ENCODE measurements at places on chromosomes 2 and 18. TPM values are rescaled to one million over a fixed set of nuclear protein-coding genes. Genes with fewer than 3 reads are reported as not detected.
A peak's percentile ranks its signal among the peaks of the same experiment; 100 is the strongest.

DNA sequence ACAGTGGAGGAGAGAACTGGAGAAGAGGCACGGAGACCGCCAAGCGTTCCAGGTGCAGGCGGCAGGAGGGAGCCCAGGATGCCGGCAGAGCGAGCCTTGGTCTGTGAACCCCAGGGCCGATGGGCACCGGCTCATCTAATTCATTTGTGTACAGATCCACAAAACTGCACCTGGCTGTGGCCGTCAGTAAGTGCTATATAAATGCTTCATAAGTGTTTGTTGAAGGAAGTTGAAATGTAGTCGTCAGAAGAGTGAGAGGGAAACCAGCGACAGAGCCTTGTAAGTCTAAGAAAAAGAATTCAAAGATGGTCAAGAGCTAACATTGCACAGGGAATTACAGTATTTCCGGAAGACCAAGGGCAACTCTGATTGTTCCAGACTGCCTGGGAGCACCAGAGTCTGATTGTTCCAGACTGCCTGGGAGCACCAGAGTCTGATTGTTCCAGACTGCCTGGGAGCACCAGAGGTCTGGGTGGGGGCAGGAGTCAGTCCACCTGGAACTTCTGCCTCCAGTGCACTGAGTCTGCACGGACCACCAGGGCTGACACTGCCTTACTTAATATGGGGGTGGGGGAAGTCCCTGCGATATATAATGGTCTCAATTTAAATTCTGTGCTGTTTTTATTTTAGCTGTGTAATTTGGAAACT is 112.3 kb downstream of the BCL2 start:
- H3K27ac ChIP-seq: no peak overlapping the region
- no peaks in the 10 kb centered on the region for H3K27me3 ChIP-seq
- H3K4me3 ChIP-seq: no peak overlapping the region
- H3K36me3 ChIP-seq: no peaks in the 10 kb centered on the region
- no peak for DNase-seq

GRCh38 chr18:58900015-58900649 is 35.5 kb downstream of the ZNF532 start:
- H3K36me3 ChIP-seq: no peaks in the 10 kb centered on the region
- H3K4me3 ChIP-seq: no peak overlapping the region
- H3K27me3 ChIP-seq: no peaks in the 10 kb centered on the region
- peak; percentile 71 for DNase-seq
- H3K4me1 ChIP-seq: peaks cover 54% of the 10 kb centered on the region

- no peaks in the 10 kb centered on the region for H3K36me3 ChIP-seq
- H3K4me3 ChIP-seq: no peak overlapping the region
- no peak for DNase-seq
- no peak overlapping the region for H3K27ac ChIP-seq
- no peaks in the 10 kb centered on the region for H3K27me3 ChIP-seq
Observed at GRCh38 chr18:5969355-5969988, 74.2 kb upstream of the TMEM200C start.

DNA sequence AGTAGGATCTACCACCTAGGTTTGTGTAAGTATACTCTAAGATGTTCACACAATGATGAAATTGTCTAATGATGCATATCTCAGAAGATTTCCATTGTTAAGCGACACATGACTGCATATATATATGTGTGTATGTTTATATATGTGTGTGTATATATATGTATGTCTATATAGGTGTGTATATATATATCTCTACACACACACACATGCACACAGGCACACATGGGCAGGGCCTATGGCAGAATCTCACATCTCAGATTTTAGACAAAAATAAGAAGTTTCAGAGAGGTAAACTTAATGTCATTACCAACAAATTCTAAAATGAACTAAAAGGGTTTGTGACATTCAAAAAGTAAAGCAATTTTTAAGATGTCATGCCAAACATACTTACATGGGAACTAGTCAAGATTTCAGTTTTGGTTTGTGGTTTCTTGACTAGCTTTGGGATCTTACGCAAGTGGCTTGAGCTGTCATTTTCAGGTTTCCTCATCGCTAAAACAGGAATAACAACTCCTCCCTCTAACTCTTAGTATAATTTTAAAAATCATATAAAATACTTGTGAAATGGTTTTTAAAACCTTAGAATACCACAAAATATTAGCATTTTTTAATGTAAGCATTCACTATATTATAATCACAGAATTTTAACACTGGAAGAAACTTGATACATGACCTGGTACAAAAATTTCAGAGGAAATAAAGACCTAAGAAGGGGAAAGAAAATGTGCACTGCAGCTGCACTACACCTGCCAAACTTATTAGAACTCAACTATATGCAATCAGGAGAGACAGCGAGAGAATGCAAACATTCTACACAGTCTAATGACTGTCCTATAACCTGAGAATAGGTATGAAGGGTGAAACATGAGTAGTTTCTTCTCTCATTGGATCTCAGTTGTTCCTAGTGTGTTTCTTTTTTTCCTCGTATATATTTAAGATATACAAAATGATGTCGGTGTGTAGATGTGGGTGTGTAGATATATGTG is 75.7 kb downstream of the TTC21B start:
- DNase-seq: no peak
- H3K36me3 ChIP-seq: peaks cover 78% of the 10 kb centered on the region
- H3K27ac ChIP-seq: no peak overlapping the region
- H3K27me3 ChIP-seq: no peaks in the 10 kb centered on the region
- H3K4me1 ChIP-seq: no peaks in the 10 kb centered on the region
- H3K4me3 ChIP-seq: no peak overlapping the region

DNA sequence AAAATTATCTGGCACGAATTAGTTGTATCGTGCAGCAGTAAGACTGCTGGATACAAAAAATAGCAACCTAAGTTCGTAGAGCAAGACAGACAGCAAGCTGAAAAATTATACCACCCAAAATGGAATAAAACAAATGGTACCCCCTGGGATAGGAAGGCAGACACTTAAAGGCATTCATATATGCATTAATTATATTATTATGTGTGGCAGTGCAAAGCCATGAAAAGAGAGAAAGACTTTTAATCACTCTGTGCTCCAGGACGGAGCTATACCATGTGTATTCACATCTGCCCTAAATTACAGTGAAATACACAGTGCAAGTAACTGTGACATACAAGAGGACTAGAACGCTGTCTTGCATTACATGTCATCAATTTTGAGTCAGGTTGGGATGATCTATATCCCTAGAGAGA is 235.9 kb downstream of the GULP1 start:
- no peak overlapping the region for H3K4me3 ChIP-seq
- H3K27ac ChIP-seq: peak overlapping the region; percentile 6
- H3K27me3 ChIP-seq: no peaks in the 10 kb centered on the region
- DNase-seq: no peak
- no peaks in the 10 kb centered on the region for H3K36me3 ChIP-seq

GRCh38 chr2:139099721-139100120 is 319.5 kb upstream of the NXPH2 start:
- H3K36me3 ChIP-seq: no peaks in the 10 kb centered on the region
- no peak for DNase-seq
- no peak overlapping the region for H3K27ac ChIP-seq
- no peak overlapping the region for H3K4me3 ChIP-seq

- no peak overlapping the region for H3K27ac ChIP-seq
- no peak for DNase-seq
- H3K36me3 ChIP-seq: no peaks in the 10 kb centered on the region
- no peak overlapping the region for H3K4me3 ChIP-seq
Observed at GRCh38 chr2:44768438-44769236, 172.9 kb upstream of the SIX3 start.

- H3K4me3 ChIP-seq: no peak overlapping the region
- no peak overlapping the region for H3K27ac ChIP-seq
- H3K4me1 ChIP-seq: no peaks in the 10 kb centered on the region
- H3K36me3 ChIP-seq: no peaks in the 10 kb centered on the region
- no peak for DNase-seq
Observed at GRCh38 chr2:177465400-177466138, 73.0 kb downstream of the AGPS start.

REEP1 gene
- total RNA-seq: 26.4 TPM

CFC1B gene
- total RNA-seq: not detected

PRKAG3 gene
- total RNA-seq: not detected

SLC5A7 gene
- total RNA-seq: 0.15 TPM

GPR39 gene
- not detected for total RNA-seq

FNDC4 gene
- 0.58 TPM for total RNA-seq

CPO gene
- 0.35 TPM for total RNA-seq

SERPINB11 gene
- total RNA-seq: not detected

DSC3 gene
- 0.04 TPM for total RNA-seq

Data from heart right ventricle (tissue), 16 donors.